ENCODE measurements at places on chromosomes 7 and 10.

DNA sequence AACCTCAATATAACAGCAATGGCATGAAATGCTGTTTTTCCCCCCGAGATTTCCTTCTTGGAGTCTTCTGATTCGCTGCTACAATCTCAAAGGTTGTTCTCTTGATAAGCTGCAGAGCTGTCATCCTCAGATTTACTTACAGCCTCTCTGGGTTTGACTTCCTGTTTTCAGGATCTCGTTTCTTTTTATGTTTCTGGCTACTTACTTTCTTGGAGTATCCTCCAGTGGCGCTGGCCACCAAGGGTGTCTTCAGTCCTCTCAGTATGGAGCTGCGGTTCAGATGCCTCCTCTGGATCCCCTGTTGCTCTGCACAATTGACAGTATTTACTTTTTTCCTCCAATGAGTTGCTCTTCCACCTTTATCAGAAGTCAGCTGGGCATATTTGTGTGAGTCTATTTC lies 152.0 kb upstream of the TMEM72 start:
- no peak for DNase-seq

DNA sequence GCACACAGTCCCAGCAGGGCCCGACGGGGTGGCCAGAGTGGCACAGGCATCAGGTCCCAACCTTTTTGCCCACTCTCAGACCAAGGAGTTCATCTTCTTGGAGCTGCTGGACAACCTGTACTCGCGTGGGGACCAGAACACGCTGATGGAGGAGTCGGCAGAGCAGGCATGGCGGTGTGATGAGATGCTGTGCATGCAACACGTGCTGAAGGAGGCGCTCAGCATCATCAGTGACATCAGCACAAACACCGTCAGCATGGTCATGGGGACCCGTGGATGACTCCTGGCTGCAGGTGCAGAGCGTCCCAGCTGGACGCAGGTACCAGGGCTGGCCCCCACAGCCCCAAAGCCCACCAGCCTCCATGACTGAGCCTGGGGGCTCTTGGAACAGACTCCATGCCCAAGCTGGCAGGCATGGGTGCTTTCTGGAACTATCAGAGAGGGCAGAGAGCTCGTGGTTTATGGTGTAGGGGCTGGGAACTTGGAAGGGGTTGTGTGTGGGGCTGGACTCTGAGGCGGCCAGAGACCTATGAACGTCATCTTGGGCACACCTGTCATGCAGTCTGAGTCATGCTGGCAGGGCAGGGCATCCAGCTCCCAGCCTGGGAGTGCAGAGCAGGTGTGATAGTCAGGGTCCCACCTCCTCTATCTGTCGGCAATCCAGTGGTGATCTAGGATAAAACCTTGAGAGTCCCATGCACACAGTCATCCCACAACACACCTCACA lies 8.2 kb upstream of the MTPAP start:
- no peak for DNase-seq

DNA sequence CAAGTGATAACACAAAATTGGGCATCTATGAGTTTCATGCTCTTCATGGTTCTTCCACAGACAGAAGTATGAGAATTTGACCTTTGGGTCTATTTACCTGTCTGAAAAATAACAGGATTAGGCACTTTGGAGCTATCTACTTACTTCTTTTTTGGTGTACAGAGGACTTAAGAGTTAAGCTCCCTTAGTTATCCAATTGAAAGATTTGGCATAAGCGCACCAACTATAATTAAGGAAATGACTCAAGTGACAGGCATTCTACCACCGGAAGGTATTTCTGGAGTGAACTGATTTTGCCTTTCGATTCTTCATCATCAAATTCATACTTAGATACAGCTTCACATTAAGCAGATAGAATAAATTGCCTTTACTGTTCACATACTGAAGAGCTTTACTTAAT lies 43.9 kb downstream of the IFIT5 start:
- peak; percentile 88 for DNase-seq

GRCh38 chr10:91798649-91799611 lies 704 bp downstream of the TNKS2 start:
- peak; percentile 66 for DNase-seq
